Smooth muscle cell of the umbilical artery (primary cell): ENCODE measurements at places on chromosomes 7 and 10. TPM values are rescaled to one million over a fixed set of nuclear protein-coding genes. Genes with fewer than 3 reads are reported as not detected.

NKX2-3 gene
- total RNA-seq: 0.14 and 0.89 TPM in 2 replicates

FEZF1 gene
- total RNA-seq: not detected in 2 replicates

SFMBT2 gene
- under 0.01 and 0.14 TPM in 2 replicates for total RNA-seq

GCC1 gene
- total RNA-seq: 28.1 and 29.1 TPM in 2 replicates

LRIT1 gene
- not detected in 2 replicates for total RNA-seq

POT1 gene
- 33.3 and 34.4 TPM in 2 replicates for total RNA-seq

CCAR1 gene
- 23.3 and 23.8 TPM in 2 replicates for total RNA-seq

LLCFC1 gene
- total RNA-seq: not detected in 2 replicates

CDC14C gene
- total RNA-seq: not detected in 2 replicates

GBX1 gene
- total RNA-seq: not detected in 2 replicates

ELMO1 gene
- under 0.01 and 0.09 TPM in 2 replicates for total RNA-seq

A1CF gene
- total RNA-seq: not detected in 2 replicates

PON1 gene
- not detected in 2 replicates for total RNA-seq
